ENCODE measurements at places on chromosomes 2 and 18. TPM values are rescaled to one million over a fixed set of nuclear protein-coding genes. Genes with fewer than 3 reads are reported as not detected.

GRCh38 chr2:33067598-33067997 is 120.8 kb downstream of the LTBP1 start:
- H3K27me3 ChIP-seq = no peaks in the 10 kb centered on the region
- H3K27ac ChIP-seq = no peak overlapping the region
- H3K4me3 ChIP-seq = no peak overlapping the region
- peaks cover 11% of the 10 kb centered on the region for H3K36me3 ChIP-seq
- DNase-seq = no peak

- H3K36me3 ChIP-seq = no peaks in the 10 kb centered on the region
- peaks cover 18% of the 10 kb centered on the region for H3K27me3 ChIP-seq
- no peak for DNase-seq
- peaks cover 22% of the 10 kb centered on the region for H3K4me1 ChIP-seq
- no peak overlapping the region for H3K4me3 ChIP-seq
Measured at GRCh38 chr2:31083234-31083993, 54.8 kb downstream of the GALNT14 start.

DNA sequence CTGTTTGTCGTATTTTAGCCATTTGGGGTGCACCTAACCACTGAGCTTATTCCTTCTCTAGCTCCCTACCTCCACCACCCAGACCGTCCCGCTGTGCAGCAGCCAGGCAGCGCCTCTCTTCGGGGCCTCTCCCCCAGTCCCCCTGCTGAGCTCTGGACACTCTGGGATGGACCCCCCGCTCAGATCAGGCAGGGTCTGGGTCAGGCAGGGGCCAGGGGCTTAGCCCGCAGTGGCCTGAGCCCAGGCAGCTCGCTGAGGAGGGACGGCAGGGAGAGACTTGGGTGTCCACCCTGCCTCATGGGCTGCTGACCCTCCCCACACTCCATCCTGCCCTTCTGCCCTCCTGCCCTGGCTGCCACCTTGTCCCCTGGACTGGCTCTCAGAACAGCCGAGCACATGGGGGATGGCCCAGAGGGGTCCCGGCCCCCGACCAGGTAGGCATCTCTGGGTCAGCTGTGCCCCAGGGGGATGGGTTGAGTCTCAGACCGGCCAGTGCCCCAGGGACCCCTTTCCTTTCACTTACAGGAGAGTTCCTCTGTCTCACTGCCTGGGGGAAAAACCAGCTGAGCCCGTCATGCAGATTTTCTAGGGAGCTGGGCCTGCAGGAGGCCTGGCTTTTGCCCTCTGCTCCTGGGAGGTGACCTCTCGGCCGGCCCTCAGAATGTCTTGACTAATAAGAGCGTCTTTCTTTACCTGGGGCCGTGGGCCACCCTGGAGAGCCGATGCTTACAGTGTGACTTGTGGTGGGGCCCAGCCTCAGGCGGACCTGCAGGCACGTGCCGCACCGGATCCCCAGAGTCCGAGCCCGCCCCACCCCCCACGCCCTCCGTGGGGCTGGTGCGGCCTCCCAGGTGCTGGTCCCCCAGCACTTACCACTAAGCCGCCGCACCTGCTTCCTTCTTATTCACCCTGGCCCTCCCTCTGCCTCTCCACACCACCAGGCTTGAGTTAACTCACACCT is 22.8 kb upstream of the PXDN start:
- H3K4me1 ChIP-seq = peaks cover 7% of the 10 kb centered on the region
- H3K27ac ChIP-seq = no peak overlapping the region
- no peak overlapping the region for H3K4me3 ChIP-seq

DNA sequence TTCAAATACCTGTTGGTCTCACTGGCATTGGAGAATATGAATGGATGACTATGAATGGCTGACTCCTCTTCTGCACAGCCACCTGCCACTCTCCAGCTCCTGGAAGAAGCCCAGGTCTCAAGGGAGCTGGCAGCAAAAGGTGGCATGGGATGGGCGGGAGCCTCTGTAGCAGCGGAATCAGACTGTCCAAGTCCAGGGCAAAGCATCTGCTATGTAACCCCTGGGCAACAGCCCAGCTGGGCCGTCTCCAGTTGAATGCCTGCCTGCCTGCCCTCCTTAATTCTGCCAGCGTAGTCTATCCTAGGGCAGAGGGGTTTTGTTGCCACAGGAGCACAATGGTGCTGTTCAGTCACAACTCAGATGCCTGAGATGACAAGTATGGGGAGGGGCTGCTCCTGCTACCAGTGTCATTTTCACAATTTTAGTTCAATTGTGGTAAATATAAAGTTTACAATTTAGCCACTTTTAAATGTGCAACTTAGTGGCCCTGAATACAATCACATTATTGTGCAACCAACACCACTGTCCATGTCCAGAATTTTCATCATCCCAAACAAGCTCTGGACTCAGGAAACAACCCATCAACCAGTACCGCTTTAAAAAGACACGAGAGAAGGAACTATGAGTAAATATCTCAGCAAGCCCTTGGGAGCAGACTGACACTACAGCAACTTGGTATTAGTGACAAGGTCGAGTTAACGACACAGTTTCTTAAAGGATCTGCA is 115.2 kb downstream of the MYO5B start:
- peaks cover 6% of the 10 kb centered on the region for H3K4me1 ChIP-seq
- peaks cover 5% of the 10 kb centered on the region for H3K27me3 ChIP-seq
- no peaks in the 10 kb centered on the region for H3K36me3 ChIP-seq
- no peak overlapping the region for H3K27ac ChIP-seq
- no peak overlapping the region for H3K4me3 ChIP-seq
- DNase-seq = no peak

GRCh38 chr18:3246635-3247239 is 864 bp upstream of the MYL12A start:
- H3K27ac ChIP-seq = peak overlapping the region; percentile 99
- DNase-seq = no peak
- peak overlapping the region; percentile 86 for H3K4me3 ChIP-seq
- H3K27me3 ChIP-seq = no peaks in the 10 kb centered on the region

DNA sequence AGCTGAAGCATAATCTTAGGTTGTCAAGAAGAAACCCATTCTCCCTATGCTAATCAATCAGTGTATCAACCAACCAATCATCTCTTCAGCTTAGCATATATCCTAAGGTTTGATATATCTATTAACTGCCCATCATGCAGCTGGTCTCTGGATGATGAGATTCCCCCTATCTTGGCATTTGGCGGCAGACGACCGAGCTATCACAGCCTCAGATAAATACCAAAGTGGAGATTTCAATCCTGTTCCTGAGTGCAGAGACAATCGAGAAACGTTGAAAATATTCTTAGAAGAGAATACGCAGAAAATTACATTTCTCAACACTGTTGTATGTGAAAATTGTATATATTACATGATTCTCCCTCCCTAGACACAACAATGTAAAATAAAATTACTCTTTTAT is 259.0 kb upstream of the SIX3 start:
- H3K4me1 ChIP-seq = peaks cover 29% of the 10 kb centered on the region
- no peak for DNase-seq
- no peak overlapping the region for H3K4me3 ChIP-seq
- H3K36me3 ChIP-seq = no peaks in the 10 kb centered on the region

- no peaks in the 10 kb centered on the region for H3K36me3 ChIP-seq
- H3K4me1 ChIP-seq = peaks cover 21% of the 10 kb centered on the region
- DNase-seq = no peak
- peak overlapping the region; percentile 64 for H3K27ac ChIP-seq
- H3K27me3 ChIP-seq = no peaks in the 10 kb centered on the region
- no peak overlapping the region for H3K4me3 ChIP-seq
Measured at GRCh38 chr2:55112229-55113031, 62.2 kb upstream of the RTN4 start.

Gene GPR155
- 4.6 TPM for total RNA-seq

Gene DLGAP1
- total RNA-seq = 5.1 TPM

Gene FIGN
- 11.5 TPM for total RNA-seq

Gene IL1B
- 1.7 TPM for total RNA-seq

Gene SNRPD1
- 64.1 TPM for total RNA-seq

Gene CCDC148
- total RNA-seq = 3.1 TPM

Gene MOGAT1
- not detected for total RNA-seq

All from mesothelial cell of epicardium (in vitro differentiated cells).